ENCODE measurements at places on chromosomes 11 and 22.

DNA sequence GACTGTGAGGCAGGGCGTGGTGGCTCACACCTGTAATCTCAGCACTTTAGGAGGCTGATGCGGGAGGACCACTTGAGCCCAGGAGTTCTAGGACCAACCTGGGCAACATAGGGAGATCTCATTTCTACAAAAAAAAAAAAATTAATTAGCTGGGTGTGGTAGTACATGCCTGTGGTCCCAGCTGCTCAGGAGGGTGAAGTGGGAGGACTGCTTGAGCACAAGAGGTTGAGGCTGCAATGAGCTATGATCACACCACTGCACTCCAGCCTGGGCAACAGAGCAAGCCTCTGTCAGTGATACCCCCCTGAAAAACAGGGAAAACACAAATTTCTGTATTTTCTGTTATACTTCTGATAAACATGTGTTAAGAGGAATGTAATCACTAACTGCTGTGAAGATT, 57.8 kb upstream of the ARHGAP32 start:
- no peak for DNase-seq

- DNase-seq: no peak
Observed at GRCh38 chr11:124176925-124177715, 6.0 kb upstream of the OR10D3 start.

- no peak for DNase-seq
Observed at GRCh38 chr22:22196018-22196533, 48.5 kb upstream of the VPREB1 start.

GRCh38 chr11:102596578-102596977, 28.6 kb downstream of the MMP20 start:
- no peak for DNase-seq

GRCh38 chr11:89437317-89437716, 53.9 kb downstream of the NOX4 start:
- DNase-seq: no peak

DNA sequence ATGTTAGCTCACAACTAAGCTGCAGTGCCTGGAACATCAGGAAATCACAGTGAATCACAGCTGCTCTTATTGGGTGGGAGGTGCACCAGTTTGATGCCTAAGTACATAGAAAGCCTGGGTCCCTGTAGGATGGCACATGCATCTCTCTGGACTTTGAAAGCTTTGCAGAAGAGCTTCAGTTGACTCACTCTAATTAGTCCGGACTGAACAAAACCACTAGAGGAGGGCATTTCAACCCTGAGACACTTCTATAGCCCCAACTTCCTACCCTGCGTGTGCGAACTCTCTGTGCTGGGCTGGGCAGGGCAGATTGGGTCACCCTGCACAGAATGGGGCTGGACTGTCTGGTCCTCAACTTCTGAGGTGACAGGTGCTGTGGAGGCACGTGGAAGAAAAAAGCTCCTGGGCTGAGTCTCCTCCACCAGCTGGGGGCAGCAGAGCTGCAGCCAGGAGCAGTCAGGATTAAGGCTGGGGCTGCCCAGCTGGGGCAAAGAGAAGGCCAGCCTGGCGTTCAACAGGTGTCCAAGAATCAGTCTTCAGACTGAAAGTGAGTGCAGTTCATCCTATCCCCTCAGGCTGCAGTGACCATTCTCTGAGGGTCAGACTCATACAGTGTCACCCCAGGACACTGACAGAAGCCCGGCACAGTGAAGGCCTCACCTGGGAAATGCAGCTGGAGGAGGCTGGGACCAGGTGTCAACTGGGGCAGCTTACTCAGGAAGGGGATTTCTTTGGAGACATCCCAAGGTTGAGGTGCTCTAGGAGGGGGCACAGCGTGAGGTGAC, 22.1 kb downstream of the GGTLC2 start:
- no peak for DNase-seq

DNA sequence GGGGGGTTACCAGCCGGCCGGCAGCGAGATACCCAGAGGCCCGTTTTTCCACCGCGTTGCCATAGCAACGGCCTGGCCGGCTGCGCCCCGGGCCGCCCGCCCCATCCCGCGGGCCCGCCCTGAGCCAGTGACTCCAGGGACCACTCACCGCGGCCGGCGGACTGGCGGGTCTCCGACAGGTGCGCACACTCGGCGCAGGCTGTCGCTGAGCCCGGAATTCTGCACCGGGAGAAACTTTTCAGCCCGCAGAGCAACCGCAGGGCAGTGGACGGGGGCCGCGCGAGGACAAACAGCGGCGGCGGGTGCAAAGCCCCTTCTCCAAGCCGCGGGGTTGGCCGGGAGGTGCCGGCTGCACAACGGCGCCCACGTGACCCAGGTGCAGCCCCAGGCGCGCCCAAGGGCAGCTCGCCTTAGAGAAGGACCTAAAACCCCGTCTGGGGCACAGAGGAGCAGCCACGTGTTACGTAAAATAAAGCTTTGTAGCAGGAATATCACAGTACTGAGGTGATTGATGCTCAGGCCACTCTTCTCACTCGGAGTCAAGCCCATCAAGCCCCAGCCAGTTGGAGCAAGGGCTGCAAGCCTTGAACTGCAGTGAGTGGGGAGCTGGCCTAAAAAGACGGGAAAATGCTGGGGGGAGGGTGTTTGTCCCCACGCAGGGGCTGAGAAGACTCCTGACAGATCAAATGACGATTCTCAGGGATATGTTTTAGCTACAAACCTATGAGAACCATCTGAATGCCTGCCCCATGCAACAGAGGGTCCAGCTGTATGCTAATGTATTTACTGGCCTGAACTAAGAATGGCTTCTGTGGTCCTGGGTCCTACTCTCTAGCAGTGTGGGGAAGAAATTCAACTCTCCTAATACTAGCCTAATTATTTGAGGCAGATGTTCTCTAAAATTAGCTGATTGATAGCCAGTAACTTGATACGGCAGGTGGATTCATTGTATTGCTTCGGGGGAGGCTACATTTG, at the start of gene STK33:
Gene STK33, minus strand, starts transcription at position 294 of the 975 bp plus-strand sequence. CDS start 119,323 bp downstream, outside the sequence.
- no peak for DNase-seq

- no peak for DNase-seq
Observed at GRCh38 chr11:68828155-68828931, 13.4 kb downstream of the CPT1A start.

DNA sequence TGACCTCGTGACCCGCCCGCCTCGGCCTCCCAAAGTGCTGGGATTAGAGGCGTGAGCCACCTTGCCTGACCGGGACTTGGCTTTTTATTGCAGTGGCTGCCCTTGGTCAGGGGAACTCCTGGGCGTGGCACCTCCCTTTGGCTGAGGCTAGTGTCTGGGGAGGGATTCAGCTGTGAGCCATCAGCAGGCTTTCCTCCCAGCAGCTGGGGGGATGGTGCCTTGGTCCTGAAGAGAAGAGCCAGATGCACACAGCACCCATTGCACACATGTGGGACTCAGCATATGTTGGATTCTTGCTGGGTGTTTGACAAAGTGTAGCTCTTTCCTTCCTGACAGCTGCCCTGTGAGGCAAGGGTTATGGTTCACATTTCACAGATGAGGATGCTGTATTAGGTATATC, 8.4 kb downstream of the CYTH4 start:
- no peak for DNase-seq

All from cortex of kidney (tissue), 1 donor.